ENCODE measurements at places on chromosomes 5 and 9.
A peak's percentile ranks its signal among the peaks of the same experiment; 100 is the strongest.

DNA sequence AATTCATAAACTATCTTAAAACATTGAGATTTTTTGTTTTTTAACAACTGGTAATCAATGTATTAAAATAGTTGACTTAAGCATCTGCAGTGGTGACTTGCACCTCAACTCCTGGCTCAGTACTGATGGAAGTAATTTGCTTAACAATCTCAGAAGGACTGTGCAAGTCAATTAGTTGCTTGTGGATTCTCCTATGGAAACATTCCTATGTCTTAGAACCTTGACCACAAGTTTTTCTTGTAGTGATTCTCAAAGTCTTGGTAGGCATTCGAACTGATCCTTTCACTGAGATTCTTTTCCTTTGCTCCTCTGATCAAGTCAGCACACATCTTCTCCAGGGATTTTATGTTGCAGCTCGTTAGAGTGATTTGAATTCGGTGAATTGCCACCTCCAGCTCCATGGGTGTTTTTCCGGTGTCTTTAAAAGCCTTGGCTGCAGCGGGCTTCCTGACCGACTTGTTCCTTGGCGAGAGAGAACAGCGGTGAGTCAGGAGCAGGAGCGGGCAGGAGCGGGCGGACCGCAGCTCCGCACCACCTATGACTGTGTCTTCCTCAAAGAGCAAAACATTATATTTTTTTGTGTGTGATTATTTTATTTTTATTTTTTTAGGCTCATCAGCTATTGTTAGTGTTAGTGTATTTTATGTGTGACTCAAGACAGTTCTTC lies 21.1 kb downstream of the HMGXB3 start:
- peak; percentile 88 for DNase-seq

DNA sequence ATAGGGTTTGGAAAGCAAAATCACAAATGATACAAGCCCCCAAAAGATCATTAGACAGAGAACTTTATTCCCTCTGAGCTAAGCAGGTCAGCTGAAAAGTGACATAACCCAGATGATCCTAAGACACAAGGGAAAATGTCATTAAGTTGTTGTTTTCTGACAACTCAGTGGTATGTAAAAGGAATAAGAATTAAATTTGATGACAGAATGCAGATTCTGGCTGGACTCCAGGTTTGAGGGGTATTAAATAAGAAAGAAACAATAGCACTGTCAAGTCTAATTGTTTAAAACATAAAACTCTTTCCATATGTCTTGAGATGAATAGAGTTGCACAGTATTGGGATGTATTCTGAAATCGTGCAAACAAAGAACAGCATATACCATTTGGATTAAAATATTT lies 429.9 kb downstream of the CAAP1 start:
- DNase-seq, result no peak

DNA sequence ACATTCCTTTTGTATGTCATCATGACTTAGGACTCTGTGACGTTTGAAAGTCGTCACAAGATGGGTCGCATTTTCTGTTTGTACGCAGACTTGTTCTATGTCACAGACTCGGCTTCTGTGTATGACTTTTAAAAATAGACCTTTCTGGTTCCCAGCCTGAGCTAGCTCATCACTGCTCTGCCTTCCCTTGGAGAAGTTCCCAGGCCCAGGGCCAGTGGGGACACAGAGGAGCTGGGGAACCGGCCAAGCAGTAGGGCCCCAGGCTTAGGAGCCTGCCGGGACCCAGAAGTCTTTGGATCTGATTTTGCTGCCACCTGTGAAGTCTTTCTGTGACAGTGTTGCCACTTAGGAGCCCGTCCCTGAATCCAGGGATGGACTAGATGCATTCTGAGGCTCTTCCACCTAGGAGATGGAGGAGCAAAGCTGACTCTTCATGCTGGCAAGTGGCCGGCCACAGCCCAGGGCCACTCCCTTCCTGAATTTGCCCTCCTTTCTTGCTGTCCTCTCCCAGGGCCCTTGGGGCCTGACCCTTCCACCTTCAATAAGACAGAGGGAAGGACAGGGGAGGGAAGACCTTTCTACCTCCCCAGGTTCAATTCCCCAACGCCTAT lies 18.1 kb upstream of the UBE2QL1 start:
- DNase-seq, result no peak

GRCh38 chr5:21654-22233 lies 70.2 kb upstream of the PLEKHG4B start:
- peak; percentile 24 for DNase-seq

GRCh38 chr5:100518377-100518776 lies 16.8 kb upstream of the FAM174A start:
- no peak for DNase-seq

DNA sequence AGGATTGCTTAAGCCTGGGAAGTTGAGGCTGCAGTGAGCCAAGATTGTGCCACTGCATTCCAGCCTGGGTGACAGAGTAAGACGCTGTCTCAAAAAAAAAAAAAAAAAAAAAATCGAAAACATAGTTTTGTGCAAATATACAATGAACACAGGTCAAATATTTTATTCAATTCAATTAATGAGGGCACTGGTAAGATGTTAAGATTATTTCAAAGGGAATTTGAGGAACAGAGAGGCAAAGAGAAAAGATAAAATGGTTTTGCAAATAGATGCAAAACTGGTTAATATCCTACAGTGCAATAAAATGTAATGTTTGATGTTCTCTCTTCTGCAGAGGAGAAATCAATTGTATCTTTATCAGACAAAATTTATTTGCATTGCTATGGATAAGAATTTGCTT lies 39.5 kb upstream of the GNE start:
- DNase-seq, result no peak

- DNase-seq, result no peak
Measured at GRCh38 chr9:129626625-129627284, 792 bp downstream of the NTMT1 start.

GRCh38 chr9:117268847-117269446 lies 145.9 kb downstream of the ASTN2 start:
- DNase-seq, result no peak

DNA sequence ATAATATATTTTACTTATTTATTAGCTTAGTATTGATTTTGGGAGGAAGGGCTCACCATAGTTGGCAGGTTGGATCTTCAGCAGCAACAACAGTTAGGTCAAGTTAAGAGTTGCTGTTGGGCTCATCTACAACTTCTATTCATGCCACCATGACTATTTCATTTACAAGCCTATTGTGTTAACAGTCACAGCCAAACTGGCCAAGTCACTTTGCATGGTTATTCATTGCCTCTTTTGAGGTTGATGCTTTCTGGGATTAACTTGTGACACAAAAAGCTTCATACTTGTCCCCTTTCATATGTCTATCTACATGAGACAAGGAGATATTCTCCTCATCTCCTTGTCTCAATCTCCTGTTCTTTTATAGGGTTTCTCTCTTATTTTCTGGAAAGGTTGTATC lies 98.3 kb downstream of the WDR70 start:
- no peak for DNase-seq

- DNase-seq, result no peak
Measured at GRCh38 chr5:140403613-140404012, 2.0 kb downstream of the ANKHD1 start.

- DNase-seq, result no peak
Measured at GRCh38 chr5:158534203-158534602, 565.5 kb downstream of the EBF1 start.

DNA sequence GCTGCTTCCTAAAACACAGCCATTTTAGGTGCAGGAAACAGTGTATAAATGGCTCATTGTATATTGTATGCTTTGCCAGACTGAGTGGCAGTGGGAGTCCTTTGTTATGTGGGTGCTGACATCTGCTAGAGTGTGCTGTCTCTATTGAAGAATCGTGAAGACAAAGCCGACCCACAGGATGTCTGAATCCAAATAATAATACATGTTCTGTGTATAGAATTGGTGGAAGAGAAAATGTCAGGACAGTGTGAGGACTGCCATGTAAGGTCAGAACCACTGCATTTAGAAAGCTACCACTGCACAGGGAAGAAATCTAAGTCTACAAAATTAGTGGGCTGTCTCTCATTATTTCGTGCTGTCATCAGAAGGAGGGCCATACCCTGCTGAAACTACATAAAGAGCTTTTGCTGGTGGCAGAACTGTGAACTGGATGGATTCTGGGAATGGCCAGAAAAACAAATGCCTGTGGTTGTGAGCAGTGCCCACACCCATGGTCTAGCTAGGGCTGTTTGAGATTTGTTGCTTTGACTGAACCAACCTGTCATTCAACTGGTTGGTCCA lies 2.5 kb downstream of the IL7R start:
- no peak for DNase-seq

GRCh38 chr9:36110434-36110833 lies 26.1 kb upstream of the GLIPR2 start:
- no peak for DNase-seq

All from RWPE1 (cell line).